Sigmoid colon (tissue), 7 donors: ENCODE measurements at places on chromosomes 11 and 22. TPM values are rescaled to one million over a fixed set of nuclear protein-coding genes. Genes with fewer than 3 reads are reported as not detected.

DNA sequence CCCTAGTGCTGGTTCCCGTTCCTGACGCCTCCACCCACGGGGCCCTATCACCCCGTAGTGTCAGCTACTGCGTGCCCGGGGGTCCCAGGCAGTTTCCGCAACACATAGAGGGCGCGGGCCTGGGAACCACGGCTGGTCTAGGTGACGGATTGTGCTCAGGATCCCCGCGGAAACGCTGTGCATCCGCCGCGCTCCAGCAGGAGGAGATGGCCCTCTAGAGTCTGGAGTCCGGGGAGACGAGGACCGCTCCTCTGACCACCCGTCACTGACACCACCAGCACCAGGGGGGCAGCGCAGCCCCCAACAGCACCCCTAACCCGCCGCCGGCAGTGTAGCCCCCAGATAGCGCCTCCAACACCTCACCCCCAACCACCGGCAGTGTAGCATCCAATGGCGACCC, 4.4 kb upstream of the RFPL3 start:
- H3K27me3 ChIP-seq = no peaks in the 10 kb centered on the region
- H3K4me3 ChIP-seq = no peak overlapping the region
- no peaks in the 10 kb centered on the region for H3K36me3 ChIP-seq
- H3K4me1 ChIP-seq = no peaks in the 10 kb centered on the region
- no peak for DNase-seq

TP53AIP1 gene
- total RNA-seq = 0.55 TPM

- H3K4me3 ChIP-seq = no peak overlapping the region
- H3K27ac ChIP-seq = no peak overlapping the region
- no peak for DNase-seq
- no peaks in the 10 kb centered on the region for H3K36me3 ChIP-seq
- peaks cover 8% of the 10 kb centered on the region for H3K27me3 ChIP-seq
Observed at GRCh38 chr22:48343461-48343860, 1484.2 kb downstream of the BRD1 start.

TREH gene
- not detected for total RNA-seq

CLMP gene
- 173 TPM for total RNA-seq
